ENCODE measurements at places on chromosomes 7 and 10.

- peak overlapping the region; percentile 3 for H3K27ac ChIP-seq
- H3K27me3 ChIP-seq, result no peaks in the 10 kb centered on the region
- no peak overlapping the region for H3K4me3 ChIP-seq
- no peak for DNase-seq
- H3K36me3 ChIP-seq, result no peaks in the 10 kb centered on the region
- H3K4me1 ChIP-seq, result no peaks in the 10 kb centered on the region
Measured at GRCh38 chr7:75962607-75963380, 31.6 kb downstream of the TMEM120A start.

GRCh38 chr7:137313201-137313600, 30.3 kb downstream of the PTN start:
- H3K27ac ChIP-seq, result no peak overlapping the region
- no peaks in the 10 kb centered on the region for H3K4me1 ChIP-seq
- no peaks in the 10 kb centered on the region for H3K27me3 ChIP-seq

DNA sequence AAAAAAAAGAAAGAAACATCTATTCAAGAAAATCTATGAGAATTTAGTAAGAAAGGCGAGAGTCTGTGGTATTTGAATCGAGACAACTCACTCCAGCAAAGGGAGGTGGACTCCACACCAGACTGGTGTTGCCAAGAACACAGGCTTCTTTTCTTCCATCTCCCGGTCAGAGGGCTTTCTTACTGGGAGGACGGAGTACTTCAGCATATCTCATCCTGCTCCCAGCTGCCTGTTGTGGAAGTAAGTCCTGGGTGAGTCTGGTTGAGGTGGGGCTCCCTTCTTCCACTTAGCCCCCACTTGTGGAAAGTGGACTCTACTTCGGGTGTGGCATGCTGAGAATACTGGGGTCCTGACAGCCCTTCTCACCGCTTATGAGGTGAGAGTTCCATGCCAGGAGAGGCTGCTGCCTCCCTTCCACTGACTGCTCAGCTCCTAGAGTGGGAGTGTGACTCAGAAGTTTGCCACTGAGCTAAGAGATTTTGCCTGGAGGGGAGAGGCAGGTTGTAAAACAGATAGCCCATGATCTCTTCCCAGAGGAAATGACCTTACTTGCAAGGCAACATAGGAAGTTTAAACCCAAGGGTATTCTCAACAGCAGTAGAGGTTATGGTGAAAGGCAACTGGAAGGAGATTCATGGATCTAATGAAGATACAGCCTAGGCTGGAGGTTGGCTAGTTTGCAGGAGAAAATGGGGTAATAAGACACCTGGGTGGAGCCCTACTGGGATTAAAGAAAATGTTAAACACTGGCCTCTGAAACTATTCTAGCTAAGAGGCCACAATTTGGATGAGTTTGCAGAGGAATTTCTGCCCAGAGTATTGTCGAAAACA, 3.5 kb upstream of the NACAD start:
- H3K4me1 ChIP-seq, result no peaks in the 10 kb centered on the region
- no peak overlapping the region for H3K27ac ChIP-seq
- no peaks in the 10 kb centered on the region for H3K27me3 ChIP-seq
- no peaks in the 10 kb centered on the region for H3K36me3 ChIP-seq
- no peak for DNase-seq

DNA sequence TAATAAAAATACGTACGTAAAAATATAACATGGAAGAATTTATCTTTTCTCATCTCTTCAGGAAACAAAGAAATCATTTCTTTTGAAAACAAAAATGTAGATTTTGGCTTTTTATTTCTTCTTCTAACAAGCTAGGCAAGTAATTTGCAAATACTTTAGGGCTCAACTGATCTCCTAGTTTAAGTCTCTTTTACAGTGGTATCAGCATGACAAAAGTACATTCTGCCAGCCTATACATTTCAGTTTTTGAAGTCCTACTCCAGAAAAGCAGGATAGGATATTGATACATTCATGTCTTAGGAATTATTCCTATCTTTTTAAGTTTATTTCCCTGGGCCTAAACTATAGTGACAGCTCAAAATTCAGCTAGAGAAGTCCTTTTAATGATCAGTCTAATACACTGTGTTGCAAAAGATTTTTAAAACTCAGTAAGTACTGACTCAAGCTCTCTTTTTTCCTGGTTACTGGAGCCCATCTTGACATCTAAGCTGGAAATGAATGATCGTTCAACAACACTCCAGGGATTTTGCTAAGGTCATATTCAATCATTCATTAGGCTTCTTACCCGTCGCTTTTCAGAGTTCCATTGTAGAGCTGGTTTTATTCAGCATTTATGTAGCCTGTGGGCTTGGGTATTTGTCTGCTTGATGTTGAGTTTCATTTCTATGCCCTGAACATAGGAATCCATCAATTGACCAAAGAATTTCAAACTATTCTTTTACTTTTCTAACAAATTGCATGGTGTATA, 12.2 kb upstream of the FAM53B start:
- no peaks in the 10 kb centered on the region for H3K36me3 ChIP-seq
- H3K4me1 ChIP-seq, result no peaks in the 10 kb centered on the region
- H3K27me3 ChIP-seq, result no peaks in the 10 kb centered on the region
- DNase-seq, result no peak

DNA sequence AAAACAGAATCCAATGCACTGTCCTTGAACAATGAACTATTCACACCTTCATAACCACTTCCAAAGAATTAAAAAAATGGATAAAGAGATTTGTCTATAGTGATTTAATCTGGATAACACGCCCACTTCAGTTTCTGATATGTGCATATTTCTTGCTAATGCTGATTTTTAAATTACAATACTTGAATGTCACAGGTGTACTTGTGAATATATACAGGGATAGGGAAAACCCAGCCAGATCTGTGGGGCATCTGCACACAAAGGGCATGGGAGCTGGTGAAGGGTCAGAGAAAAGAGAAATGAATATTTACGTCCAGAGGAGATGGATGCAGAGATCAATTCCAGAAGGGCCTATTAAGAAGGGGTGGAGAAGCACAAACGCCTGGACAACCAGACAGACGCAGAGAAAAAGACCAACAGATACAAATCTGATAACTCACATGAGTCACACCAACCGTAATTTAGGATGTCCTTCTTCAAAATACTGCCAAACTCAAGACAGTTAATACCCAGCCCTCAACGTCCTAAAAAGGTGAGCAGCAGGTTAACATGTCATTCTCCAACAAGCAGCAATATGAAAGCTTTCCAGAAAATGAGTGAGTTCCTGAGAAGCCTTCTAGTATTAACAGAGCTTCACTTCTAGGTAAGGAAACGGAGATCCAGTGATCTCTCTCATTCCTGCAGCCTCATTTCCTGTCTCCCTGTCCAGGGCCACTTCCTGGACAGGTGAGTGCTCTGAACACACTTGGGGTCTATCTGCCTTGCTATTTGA, 41.9 kb downstream of the PIP4K2A start:
- H3K36me3 ChIP-seq, result no peaks in the 10 kb centered on the region
- H3K27ac ChIP-seq, result no peak overlapping the region
- no peaks in the 10 kb centered on the region for H3K27me3 ChIP-seq
- H3K4me1 ChIP-seq, result no peaks in the 10 kb centered on the region
- no peak overlapping the region for H3K4me3 ChIP-seq

- no peak overlapping the region for H3K27ac ChIP-seq
- H3K36me3 ChIP-seq, result no peaks in the 10 kb centered on the region
- no peaks in the 10 kb centered on the region for H3K27me3 ChIP-seq
- no peak for DNase-seq
- peaks cover 1% of the 10 kb centered on the region for H3K4me1 ChIP-seq
- no peak overlapping the region for H3K4me3 ChIP-seq
Measured at GRCh38 chr10:983971-984655, 4.1 kb upstream of the GTPBP4 start.

All from pancreas (tissue), 10 donors.